ENCODE measurements at places on chromosomes 5 and 9.

GRCh38 chr5:170892196-170892595 is 30.4 kb downstream of the RANBP17 start:
- peak; percentile 94 for DNase-seq

GRCh38 chr9:134889386-134890154 is 9.0 kb downstream of the FCN2 start:
- DNase-seq = no peak

- DNase-seq = peak; percentile 91
These were observed 19.4 kb downstream of the CCNH start for GRCh38 chr5:87393331-87393730.

- no peak for DNase-seq
These were observed 9.8 kb downstream of the CKMT2 start for GRCh38 chr5:81242906-81243436.

DNA sequence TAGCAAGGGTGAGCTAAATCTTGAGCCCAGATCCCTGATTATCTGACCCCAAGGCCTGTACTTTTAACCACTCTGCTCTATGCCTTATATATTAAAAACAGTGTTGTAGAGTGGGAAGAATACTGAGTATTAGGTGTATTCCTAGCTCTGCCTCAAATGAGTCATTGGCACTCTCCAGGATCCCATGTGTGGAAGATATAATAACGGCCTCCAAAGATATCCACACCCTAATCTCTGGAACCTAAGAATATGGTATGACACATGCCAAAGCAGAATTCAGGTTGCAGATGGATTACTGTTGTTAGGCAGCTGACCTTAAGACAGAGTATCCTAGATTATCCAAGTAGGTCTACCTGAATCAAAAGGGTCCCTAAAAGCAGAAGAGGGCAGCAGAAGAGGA is 110.8 kb downstream of the ADRB2 start:
- DNase-seq = peak; percentile 52

GRCh38 chr5:178057839-178058238 is 55.5 kb upstream of the N4BP3 start:
- DNase-seq = no peak

- no peak for DNase-seq
These were observed 62.9 kb upstream of the PTGER4 start for GRCh38 chr5:40616781-40617180.

GRCh38 chr5:145975001-145975360 is 38.6 kb downstream of the SH3RF2 start:
- no peak for DNase-seq

DNA sequence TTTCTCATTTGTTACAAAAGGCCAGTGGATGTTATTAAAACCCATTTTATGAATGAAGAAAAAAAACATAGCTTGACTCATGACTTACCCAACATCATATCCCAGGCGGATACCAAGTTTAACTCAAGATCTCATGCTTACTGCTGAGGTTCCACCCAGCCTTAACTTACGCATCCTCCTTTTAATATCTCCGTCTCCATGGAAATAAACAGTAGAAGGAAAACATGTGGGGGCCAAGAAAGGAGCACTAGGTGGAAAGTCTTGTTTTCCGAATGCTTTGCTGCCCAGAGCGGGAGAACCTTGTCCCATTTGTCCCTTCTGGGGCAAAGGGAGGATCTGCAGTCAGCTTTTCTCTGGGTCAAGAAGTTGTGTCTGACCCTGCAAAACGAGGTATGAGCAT is 44.1 kb downstream of the ANGPTL2 start:
- no peak for DNase-seq

DNA sequence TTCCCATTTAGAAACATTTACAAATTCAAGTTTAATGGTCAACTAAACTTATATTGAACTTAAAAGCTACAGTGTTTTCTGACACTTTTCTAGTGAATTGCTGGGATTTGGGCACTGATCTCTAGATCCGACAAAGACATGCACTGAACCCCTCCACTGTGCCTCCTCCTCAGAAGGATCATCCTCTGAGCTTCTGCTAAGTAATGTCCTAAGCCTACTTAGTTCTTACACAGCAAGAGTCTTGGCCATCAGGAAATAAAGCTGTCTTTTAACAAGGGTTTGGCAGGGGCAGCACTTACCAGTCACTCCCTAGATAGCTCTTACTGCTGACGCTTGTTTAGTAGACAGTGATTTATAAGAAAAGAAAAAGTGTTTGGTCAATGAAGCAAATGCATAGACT is 50.5 kb downstream of the FAM81B start:
- DNase-seq = no peak

GRCh38 chr5:23302438-23302837 is 205.0 kb upstream of the PRDM9 start:
- no peak for DNase-seq

GRCh38 chr5:3657364-3658022 is 61.9 kb downstream of the IRX1 start:
- no peak for DNase-seq

DNA sequence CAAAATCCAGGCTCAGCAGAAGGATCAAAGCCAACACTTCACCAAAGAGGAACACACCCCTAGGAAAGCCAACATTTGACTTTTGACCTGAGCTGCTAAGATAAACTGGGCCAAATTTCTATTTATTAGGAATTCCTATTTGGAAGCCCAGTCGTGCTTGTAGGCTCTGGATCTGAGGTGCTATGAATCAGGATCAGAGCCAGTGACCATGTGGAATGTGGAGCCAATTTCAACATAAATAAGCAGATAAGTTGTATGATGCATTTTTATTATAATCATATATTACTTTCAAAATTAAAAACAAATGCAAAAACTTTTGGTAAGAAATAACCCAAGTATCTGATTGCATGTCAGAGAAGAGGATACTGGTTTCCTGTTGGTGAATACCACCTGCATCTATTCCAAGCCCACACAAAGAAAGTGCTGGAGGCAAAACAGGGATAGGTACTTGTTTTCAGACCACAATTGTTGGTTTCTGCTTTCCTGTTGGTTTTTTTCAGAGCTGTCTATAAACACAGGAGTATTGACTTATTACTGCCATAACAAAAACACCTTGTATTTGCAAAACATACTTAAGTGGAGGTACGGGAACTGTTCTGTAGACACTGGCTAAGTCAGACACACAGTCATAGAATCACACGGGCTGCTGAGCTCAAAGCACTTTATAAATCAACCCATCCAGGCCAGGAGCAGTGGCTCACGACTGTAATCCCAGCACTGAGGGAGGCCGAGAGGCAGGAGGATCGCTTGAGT is 52.8 kb downstream of the ARL15 start:
- DNase-seq = no peak

GRCh38 chr5:103356350-103357091 is 98.0 kb downstream of the MACIR start:
- no peak for DNase-seq

DNA sequence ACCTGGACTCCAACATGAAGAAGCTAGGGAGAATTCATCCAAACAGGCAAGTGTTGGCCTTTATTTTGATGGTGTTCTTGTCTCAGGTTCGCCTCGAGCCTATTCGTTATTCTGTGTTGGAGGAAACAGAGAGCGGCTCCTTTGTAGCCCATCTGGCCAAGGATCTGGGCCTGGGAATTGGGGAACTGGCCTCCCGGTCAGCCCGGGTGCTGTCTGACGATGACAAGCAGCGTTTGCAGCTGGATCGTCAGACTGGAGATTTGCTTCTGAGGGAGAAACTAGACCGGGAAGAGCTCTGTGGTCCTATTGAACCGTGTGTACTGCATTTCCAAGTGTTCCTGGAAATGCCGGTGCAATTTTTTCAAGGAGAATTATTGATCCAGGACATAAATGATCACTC is 367 bp downstream of the PCDHB4 start:
- DNase-seq = no peak

- DNase-seq = no peak
These were observed 394.1 kb upstream of the GRIA1 start for GRCh38 chr5:153096381-153096780.

DNA sequence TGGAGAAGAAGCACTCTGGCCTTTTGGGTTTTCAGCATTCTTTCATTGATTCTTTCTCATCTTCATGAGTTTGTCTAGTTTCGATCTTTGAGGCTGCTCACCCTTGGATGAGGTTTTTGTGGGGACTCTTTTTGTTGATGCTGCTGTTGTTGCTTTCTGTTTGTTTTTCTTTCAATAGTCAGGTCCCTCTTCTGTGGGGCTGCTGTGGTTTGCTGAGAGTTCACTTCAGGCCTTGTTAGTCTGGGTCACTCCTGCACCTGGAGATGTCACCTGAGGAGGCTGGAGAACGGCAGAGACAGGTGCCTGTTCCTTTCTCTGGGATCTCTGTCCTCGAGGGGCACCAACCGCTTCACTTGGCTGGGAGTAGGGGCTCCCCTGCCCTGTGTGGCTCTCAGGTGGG is 14.0 kb downstream of the RANBP17 start:
- DNase-seq = no peak

GRCh38 chr5:54905942-54906537 is 79.4 kb downstream of the ESM1 start:
- DNase-seq = peak; percentile 77

DNA sequence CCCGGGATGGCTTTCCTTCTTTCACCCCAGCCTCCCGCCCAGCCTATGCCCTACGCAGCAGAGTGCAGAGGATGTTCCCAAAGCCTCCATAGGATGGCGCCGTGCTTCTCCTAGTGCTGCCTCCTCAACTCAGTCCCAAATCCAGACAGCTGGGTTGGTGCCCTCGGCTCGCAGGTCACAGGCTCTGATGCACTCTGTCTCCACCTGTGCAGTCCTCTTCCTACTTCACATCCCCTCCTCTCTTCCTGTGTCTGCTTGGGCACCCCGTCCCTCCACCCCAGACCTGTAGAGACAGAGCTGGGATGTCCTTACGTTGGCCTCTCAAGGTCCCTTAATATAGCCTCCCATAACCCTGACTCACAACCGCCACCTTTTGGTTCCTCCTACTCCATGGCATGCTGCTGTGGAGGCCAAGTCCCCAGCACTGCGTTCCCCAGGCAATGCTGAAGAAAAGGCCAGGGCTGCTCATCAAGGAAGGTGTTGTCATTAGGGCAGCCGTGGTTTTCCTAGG is 314.4 kb downstream of the GADD45G start:
- DNase-seq = no peak

Measured in ELR (cell line).